ENCODE measurements at places on chromosomes 13 and 19. TPM values are rescaled to one million over a fixed set of nuclear protein-coding genes. Genes with fewer than 3 reads are reported as not detected.

The OR10H1 gene
- total RNA-seq = not detected

- no peak for DNase-seq
These were observed 388.3 kb downstream of the COG6 start for GRCh38 chr13:40043764-40044163.

DNA sequence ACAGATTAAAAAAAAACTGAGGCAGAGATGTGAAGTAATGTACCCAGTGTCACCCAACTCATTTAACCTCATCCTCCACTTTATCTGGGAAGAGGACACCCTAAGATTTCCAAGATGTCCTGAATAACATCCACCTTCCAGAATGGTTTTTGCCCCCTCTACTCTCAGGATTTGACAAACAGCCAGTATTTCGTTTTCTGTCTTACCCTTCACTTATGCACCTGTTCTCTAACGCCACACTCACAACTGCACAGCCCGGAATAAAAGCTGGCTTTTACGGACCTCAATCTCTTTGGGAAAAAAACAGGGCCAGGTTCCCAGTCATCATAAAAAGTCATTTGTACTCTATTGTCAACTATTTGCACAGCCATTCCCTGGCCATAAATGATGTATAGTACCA lies 21.2 kb upstream of the CEACAM6 start:
- no peak for DNase-seq

- peak; percentile 90 for DNase-seq
These were observed 45.8 kb upstream of the RGCC start for GRCh38 chr13:41411522-41411921.

- no peak for DNase-seq
These were observed 107.2 kb downstream of the CACNA1A start for GRCh38 chr19:13398780-13399726.

DNA sequence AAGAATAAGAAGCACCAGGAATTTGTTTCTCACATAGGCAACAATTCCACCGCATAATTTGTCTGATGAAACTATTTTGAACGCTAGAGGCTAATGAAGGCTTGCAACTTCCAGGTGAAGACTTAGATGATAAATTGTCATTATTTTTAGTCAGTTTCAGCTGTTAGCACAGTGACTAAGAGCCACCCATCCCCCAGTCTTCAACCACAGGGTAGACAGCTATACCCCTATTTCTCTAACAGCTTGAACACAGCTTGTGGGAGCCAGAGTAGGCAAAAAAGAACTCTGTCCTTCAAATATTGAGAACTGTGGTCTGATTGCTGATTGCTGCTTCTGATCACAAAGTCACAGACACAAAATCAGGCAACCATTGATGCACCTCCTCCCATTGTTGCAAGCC lies 1124.8 kb upstream of the PRR20A start:
- no peak for DNase-seq

DNA sequence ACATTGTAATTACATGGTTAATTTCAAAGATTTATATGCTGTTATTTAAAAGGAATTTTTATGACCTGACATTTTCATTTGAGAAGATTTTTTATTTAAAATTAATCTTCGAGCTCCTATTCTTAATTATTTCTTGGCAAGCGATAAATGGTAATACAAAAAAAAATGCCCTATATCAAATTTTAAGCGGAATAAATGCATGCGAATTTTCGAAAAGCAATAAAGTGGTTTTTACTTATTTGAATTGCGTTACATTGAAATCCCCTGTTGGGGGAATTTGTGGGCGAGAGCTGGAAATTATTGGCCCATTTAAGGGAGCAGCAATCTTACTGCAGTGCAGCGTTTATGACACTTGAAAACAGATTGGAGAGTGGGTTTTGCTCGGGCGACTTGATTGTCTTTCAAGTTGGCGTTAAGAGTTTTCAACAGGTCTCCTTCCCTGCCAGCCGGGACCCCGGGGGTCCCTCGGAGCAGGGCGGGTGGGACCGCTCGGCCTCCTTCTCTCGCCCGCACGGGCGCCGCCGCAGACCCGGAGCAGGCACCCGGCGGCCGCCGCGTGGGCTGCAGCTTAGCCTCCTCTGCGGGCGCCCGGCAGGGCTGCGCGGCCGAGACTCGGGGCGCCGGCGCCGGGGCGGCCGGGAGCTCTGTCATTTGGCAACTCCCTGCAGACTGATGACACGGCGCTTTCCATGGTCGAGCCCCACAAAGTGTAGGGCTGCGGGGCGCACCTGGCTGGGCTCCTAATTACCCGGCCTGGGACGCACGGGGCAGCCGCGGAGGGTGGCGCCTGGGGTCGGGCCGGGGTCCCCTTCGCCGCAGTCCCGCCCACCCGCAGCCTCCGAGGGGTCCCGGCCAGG lies 255.1 kb upstream of the SOX21 start:
- DNase-seq = no peak

The CYP2A7 gene
- total RNA-seq = not detected

GRCh38 chr13:91292630-91293221 lies 54.8 kb upstream of the MIR17HG start:
- DNase-seq = no peak

The FCAR gene
- 6.3 TPM for total RNA-seq

GRCh38 chr19:18749362-18750231 lies 41.5 kb downstream of the COMP start:
- DNase-seq = no peak

The MUC16 gene
- under 0.01 TPM for total RNA-seq

DNA sequence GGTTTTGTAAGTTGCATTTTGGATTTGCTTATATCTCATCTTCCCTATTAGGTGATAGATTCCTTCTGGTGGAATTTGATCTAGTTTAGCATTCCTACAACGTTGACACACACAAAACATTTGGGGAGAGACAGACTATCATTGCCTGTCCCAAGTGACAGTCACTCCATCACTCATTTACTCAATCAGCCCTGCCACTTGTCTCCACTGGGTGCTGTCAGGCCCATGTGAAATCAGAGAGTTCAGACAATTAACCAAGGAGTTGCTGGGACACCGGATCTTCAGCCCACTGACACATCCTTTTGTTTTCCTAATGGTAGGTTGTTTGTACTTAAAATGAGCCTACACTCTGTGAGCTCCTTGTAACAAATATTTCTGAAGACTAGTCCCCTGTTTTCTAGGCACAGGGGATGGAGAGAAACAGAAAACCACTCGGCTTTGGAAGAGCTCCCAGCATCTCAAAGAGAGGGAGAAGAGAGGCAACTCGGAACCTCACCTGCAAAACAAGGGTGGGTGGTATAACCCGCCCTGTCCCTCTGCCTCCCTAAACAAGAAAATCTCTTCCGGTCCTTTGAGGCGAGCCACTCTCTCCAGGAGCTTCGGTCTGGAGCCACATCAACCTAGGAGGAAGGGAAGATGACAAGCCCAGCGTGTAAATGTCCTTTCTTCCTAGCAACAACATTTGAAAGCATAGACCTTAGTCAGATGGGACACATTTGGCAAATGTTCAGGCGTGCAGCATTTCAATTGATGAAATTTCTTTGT lies 440.9 kb upstream of the KLF12 start:
- DNase-seq = no peak

The KLF1 gene
- total RNA-seq = not detected

- DNase-seq = no peak
These were observed 1053.7 kb upstream of the SPRY2 start for GRCh38 chr13:81394640-81395039.

The GARIN5A gene
- not detected for total RNA-seq

DNA sequence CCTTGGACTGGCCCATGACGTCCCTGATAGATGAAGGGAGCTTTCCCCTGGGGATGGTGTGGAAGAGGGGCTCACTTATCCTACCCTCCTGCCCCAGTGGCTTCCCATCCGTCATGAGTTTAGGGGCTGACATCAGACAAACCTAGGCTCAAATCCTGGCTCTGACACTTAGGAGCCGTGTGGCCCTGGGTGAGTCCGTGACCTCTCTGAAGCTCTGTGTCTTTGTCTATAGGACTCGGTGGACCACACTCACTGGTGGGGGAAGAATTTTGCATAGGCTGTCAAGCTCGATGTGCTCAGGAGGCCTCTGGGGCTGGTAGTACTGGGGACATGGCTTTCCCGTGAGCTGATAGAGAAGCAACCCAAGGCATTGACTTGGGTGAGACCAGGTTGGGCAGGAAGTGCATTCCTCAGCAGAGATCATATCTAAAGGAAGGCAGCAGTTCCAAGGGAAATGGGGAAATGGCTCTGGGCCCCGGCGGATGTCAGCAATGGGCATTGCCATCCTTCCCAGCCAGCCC lies 17.4 kb upstream of the AP1M2 start:
- DNase-seq = no peak

DNA sequence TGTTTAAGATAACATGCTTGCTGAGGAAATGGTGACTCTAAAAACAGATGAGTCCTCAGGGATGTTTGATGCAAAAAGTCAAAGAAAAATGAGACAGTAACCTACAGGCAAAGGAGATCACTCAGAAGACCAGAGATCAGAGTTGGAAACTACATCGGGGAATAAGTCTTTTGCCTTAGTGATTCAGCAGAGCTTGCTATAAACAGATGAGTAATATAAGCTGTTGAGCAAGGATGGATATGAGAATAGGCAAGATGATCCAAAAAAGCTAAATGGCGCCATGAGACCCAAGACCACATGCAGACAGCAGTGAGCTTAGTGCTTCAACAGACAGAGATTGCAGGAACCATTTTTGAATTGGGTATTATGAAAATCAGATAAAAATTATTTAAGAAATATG lies 168.6 kb downstream of the POSTN start:
- no peak for DNase-seq

DNA sequence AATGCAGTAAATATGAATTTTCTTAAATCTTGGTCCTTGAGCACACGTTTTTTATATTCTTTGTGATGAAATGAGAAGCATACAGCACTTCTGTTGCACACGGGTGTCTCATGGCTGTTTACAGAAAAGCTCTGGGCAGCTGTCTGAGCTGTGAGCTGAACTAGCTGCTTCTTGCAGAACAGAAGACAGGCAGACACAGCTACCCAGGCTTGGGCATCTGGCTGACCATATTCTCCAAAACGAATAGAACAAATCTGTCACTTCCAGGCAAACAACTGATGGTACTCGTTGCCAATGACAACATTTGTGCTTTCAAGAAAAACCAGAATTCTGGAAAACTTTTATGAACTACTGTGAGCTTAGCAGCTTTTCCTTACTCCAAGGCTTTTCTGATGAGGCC lies 16.2 kb downstream of the PCID2 start:
- no peak for DNase-seq

GRCh38 chr13:48400850-48401291 lies 12.0 kb downstream of the LPAR6 start:
- DNase-seq = no peak

GRCh38 chr13:93476175-93476574 lies 249.6 kb downstream of the GPC6 start:
- no peak for DNase-seq

The KLK6 gene
- not detected for total RNA-seq

GRCh38 chr19:44113784-44114390 lies 688 bp downstream of the ZNF225 start:
- DNase-seq = no peak

GRCh38 chr13:26759907-26760831 lies at the start of gene GPR12:
Gene GPR12 (minus strand): TSS chr13:26760786. CDS start chr13:26759827, 959 bp downstream.
- no peak for DNase-seq

- DNase-seq = no peak
These were observed 361.9 kb downstream of the TBC1D4 start for GRCh38 chr13:75120085-75120484.

DNA sequence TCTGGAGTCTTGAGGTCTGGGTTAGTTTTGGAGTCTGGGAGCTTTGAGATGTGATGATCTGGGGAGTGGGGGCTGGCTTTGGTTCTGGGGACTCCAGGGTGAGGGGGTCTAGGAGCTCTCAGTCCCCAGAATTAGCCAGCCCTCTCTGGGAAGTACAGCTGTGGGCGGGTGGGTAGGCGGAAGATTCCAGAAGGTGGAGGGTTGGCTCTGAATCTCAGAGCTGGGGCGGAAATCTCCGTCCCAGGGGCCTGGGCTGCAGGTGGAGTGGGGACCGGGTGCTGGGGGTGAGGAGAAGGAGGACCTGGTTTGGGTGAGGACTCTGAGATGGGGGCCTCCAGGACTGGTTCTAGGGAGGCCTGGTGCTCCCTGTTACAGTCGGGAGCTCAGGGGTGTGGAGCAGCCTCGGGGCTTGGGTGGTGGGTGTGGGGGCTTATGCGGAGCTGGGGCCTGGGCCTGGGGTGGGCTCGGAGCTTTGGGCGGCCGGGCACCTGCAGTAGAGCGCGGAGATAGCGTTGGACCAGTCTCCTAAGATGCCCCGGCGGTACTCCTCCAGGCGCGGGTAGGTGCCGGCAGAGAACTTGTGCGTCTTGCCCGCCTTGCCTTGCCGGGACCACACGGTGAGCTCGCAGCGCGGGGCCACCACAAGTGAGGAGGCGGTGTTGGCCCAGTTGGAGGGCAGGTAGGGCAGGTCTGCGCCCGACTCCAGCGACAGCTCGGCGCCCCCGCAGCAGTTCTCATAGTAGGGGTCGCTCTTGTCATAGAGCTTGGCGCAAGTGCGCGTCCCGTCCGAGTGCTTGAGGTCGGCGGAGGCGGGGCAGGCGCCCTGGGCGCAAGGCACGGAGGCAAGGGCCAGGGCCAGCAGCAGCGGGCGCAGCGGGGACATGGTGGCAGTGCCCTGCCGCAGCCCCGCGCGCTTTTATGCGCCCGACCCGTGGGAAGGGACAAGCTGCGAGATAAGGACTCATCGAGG lies at the start of gene SYCN:
Gene SYCN (minus strand): TSS at position 892 of the 970 bp plus-strand sequence. CDS start 9 bp downstream, at position 883.
- no peak for DNase-seq

DNA sequence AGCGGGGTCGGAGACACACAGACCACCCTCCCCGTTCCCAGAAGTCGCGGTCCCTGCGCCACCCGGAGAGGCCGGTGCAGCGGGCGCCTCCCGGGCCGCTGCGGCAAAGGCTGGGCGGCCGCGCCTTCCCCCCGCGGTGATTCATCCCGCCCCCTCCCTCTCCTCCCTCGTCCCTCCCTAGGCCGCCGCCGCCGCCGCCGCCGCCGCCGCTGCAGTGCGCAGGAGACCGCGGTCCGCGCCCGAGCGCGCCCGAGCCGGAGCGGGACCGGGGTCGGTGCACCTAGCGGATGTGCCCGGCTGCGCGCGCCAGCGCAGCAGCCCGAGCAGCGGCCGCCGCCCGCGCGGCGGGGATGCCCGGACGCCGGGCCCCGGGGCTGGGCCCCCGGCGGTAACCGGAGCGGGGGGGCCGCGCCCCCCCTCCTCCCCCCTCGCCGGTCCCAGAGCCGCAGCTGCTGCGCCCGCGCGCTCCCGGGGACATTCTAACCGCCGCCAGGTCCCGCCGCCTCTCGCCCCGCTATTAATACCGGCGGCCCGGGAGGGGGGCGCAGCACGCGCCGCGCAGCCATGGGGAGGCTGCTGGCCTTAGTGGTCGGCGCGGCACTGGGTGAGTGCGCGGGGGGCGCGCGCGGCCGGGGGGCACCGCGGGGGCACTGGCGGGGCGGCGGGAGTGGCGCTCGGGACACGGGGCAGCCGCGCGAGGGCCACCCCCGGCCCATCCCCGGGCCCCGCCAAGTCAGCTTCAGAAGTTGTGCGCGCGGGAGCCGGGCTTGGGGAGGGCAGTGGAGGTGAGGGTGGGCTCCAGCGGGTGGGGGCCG lies at the start of gene SCN1B:
Gene SCN1B (plus strand): TSS at position 214 of the 815 bp plus-strand sequence. CDS start 351 bp downstream, at position 565.
- DNase-seq = no peak

- DNase-seq = no peak
These were observed 6.5 kb upstream of the TEX29 start for GRCh38 chr13:111313911-111314425.

- no peak for DNase-seq
These were observed 2.7 kb upstream of the RASAL3 start for GRCh38 chr19:15466851-15467733.

- no peak for DNase-seq
These were observed 231.0 kb upstream of the IRS2 start for GRCh38 chr13:110017379-110017778.
